ENCODE measurements at places on chromosomes 4 and X.

DNA sequence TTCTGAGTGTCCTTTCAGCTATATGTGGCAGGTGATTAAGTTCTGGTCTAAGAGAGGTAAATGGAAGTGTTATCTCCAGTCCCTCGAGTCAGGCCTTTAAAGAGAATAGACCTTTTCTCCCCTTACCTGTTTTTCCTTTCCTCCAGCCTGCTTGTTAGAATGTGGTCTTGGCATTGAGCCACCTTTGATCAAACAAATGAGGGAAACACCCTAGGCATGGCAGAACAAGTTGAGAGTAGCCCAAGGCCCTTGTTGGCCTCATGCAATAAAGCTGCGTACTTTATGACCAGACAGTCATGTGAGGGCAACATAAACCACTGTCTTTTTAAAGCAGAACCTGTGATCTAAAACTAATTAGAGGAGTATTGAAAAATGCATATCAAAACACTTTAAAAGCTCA, 13.2 kb upstream of the IL13RA2 start:
- no peak for DNase-seq

GRCh38 chrX:103356130-103356798, at the start of gene TCEAL9:
TSS of gene TCEAL9 (plus strand) at chrX:103356506. CDS start at chrX:103357685, 1,179 bp downstream.
- DNase-seq, result peak; percentile 72

- peak; percentile 9 for DNase-seq
Measured at GRCh38 chr4:187903106-187903505, 92.5 kb upstream of the ZFP42 start.

- peak; percentile 77 for DNase-seq
Measured at GRCh38 chrX:100643956-100644860, at the start of gene SRPX2. TSS of gene SRPX2 (plus strand) at chrX:100644199. CDS start at chrX:100646323, 2,124 bp downstream.

- DNase-seq, result no peak
Measured at GRCh38 chr4:127997534-127998388, 32.6 kb downstream of the ABHD18 start.

DNA sequence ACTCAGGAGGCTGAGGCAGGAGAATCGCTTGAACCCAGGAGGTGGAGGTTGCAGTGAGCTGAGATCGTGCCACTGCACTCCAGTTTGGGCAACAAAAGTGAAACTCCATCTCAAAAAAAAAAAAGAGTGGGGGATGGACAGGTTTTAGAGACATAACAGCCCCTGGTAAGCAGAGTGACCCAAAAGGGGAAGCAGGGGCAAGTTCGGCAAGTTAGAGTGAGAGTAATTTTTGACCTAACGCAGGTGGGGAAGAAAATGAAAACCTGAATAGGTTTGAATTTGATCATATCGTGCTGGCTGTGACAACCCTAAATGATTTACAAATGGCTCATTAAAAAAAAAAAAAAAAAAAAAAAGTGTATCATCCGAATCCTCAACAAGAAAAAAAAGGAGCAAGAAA, 25.7 kb upstream of the TMEM131L start:
- no peak for DNase-seq
